Fibroblast of skin of right biceps (primary cell): ENCODE measurements at places on chromosomes 3 and 15.

- no peak for DNase-seq
Observed at GRCh38 chr3:127860211-127860696, 37.9 kb upstream of the MGLL start.

DNA sequence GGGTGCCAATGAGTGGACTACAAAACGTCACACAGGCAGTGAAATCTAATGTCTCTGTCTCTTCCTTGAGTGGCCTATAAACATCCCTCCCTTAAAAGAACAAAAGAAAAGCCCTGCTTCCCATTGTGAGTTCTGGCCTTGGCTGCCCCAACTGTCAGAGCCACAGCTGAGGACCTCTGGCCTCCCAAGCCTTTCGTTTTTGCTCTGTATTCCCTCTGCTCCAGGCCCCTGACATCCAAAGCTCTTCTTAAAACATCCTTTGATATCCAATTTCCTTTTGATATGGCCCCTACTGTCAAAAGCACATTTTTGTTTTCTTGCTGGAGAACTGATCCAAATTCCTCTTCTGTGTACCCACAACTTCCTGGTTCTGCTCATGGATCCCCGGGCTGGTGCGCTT, 126.8 kb downstream of the RORA start:
- no peak for DNase-seq

GRCh38 chr3:71958533-71958932, 173.6 kb upstream of the PROK2 start:
- no peak for DNase-seq

- DNase-seq, result no peak
Observed at GRCh38 chr3:118171236-118171852, 863.3 kb downstream of the IGSF11 start.

- no peak for DNase-seq
Observed at GRCh38 chr3:154274348-154274747, 49.9 kb downstream of the DHX36 start.

- DNase-seq, result no peak
Observed at GRCh38 chr3:100205171-100205570, 55.6 kb upstream of the TBC1D23 start.

- DNase-seq, result peak; percentile 86
Observed at GRCh38 chr3:117997201-117998049, 1037.2 kb downstream of the IGSF11 start.

DNA sequence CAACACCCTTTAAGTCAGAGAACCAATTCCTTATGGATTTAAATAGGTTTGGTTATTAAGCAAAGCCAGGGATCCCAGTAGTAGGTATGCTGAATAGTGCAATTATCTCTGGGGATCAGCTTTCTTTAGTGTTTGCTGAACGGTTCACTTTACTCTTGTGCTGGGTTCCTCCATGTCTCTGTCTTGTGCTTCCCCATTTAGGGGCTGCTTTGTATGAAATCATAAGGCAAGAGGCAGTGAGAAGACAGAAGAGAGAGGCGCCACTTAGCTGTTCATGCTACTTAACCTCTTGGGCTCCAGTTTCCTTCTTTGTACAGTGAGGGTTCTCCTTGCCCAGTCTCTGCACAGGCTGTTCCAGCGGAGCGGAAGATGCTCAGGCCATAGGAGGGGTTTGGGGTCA, 3.5 kb downstream of the ST6GAL1 start:
- DNase-seq, result no peak

DNA sequence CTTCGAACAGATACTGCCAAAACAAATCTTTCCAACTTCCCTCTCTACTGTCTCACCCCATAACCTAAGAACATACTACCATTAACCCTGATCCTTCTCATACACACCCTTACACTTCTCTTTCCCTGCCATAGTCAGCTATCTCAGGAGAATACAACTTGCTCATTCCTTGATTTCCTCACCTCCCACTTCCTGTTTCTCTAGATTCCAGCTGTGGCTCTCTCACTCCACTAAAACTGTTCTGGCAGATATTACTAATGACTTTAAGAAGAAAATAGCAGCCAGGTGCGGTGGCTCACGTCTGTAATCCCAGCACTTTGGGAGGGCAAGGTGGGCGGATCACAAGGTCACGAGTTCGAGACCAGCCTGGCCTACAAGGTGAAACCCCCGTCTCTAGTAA, 4.6 kb downstream of the LSG1 start:
- no peak for DNase-seq

- DNase-seq, result peak; percentile 61
Observed at GRCh38 chr15:80785335-80785734, 6.2 kb downstream of the CEMIP start.

DNA sequence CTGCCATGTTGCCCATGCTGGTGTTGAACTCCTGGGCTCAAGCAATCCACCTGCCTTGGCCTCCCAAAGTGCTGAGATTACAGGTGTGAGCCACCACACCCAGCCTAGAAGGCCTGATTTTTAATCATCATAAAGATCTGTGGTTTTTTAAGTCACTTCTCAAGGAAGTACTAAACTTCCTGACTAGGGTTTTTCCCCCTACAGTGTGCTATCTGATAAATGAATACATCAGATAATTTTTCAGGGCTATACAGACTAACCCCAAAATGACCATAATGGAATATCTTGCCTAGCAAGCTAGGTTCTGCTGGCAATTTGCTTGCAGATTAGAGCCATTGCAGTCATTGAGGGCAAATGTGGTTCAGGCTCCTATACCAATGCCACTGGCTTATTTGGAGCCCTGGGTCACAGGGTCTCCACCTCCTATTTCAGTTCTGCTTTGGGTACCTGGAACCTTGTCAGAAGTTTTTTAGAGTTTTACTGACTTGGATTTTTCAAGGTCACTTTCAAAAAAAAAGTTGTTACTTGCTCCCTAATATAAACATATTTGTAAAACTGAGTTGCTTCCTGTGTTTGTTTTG, 80.8 kb downstream of the SLC49A4 start:
- no peak for DNase-seq

GRCh38 chr15:92343924-92344643, 49.6 kb upstream of the ST8SIA2 start:
- DNase-seq, result no peak

- DNase-seq, result no peak
Observed at GRCh38 chr3:4261406-4261805, 41.8 kb upstream of the SETMAR start.

DNA sequence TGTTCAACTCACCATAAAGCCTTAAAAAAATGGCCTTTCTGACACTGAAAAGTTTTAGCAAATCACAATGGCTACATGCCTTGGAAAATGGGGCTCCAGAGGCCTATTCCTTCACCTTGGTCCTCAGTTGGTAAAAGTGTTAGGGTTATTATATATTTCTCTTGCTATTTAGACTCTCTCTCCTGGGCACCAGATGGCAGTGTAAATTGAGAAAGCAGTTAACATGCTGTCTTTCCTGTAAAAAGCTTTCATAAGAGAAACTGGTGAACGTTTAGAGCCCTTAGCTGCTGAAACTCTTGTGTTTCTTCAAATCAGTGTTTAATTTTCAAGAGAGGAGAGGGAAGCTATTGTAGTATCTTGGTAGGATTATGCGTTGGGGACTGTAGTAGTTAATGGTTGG, 89.9 kb downstream of the LRTM1 start:
- peak; percentile 28 for DNase-seq

GRCh38 chr15:77487888-77488287, 67.2 kb downstream of the HMG20A start:
- DNase-seq, result no peak

DNA sequence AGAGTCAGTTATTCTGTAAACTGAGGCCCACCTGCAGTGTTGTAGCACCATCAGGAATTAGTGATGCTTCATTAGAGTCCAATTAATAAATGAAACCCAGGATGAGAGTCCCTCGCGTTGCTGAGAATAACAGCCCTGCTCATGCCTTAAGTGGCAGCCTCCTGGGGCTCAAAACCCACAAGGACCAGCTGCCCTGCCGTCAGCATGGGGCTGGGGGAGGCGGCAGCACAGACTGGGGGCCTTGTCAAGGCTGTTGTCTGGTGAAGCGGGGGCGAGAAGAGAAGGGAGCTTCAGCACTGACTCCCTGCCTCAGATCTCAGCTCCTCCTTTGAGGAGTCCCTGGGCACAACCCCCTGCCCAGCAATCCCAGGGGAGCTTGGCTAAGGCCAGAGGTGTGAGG, 21.0 kb downstream of the CCDC33 start:
- DNase-seq, result no peak

GRCh38 chr3:7618606-7619005, 757.7 kb downstream of the GRM7 start:
- no peak for DNase-seq

- no peak for DNase-seq
Observed at GRCh38 chr15:71678605-71679004, 131.7 kb upstream of the NR2E3 start.

GRCh38 chr3:146160964-146161662, at the start of gene PLOD2:
PLOD2 (minus strand) TSS chr3:146161184; CDS start chr3:146160989, 195 bp downstream.
- peak; percentile 93 for DNase-seq

- DNase-seq, result no peak
Observed at GRCh38 chr15:64105113-64105704, 9.4 kb downstream of the SNX1 start.

DNA sequence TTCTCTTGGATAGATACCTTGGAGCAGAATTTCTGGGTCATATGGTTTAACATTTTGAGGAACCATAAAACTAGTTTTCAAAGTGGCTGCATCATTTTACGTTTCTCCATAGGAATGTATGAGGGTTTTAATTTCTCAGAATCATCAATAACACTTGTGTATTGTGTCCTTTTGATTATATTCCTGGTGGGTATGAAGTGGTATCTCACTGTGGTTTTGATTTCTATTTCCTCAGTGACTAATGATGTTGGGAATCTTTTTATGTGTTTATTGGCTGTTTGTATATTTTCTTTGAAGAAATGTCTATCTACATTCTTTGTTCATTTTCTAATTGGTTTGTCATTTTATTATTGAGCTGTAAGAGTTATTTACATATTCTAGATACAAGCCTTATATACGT, 28.8 kb downstream of the CDIN1 start:
- DNase-seq, result peak; percentile 8

DNA sequence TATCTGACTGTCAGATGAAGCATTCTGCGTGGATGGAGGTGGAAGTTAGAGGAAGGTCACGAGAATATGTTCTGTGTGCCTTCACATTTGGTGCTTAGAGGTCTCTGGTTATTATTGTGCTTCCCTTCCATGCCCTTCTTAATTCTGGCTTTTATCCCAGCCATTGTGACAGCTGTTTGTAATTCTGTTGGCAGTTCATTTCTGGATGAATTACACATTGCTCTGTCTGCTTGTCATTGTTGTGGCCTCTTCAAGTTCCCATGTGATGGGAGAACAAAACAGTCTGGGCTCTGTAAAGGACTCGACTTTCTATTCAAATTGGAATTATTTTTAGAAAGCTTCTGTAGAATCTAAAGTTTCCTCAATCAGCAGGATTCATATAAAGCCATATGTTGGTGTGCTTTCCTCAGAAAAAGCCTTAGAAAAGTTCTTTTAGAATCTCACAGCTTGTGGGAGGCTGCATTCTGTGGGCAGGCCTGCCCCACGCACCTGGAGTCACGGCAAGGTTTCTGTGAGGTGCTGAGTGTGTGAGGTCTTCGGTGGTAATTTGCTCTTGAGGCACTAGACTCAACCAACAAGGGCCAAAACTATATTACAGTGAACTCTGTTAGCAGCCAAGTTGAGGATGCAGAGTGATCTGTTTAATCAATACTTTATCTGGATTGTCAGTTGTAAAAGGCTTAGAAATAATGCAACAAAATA, 397.4 kb upstream of the AZI2 start:
- peak; percentile 24 for DNase-seq
